Activated naive CD8-positive, alpha-beta T cell treated with anti-CD3 and anti-CD28 coated beads for 36 hours (primary cell): ENCODE measurements at places on chromosomes 3 and 15. TPM values are rescaled to one million over a fixed set of nuclear protein-coding genes. Genes with fewer than 3 reads are reported as not detected.

- H3K27me3 ChIP-seq = no peaks in the 10 kb centered on the region
- H3K36me3 ChIP-seq = peaks cover 16% of the 10 kb centered on the region
- no peak overlapping the region for H3K4me3 ChIP-seq
- no peaks in the 10 kb centered on the region for H3K4me1 ChIP-seq
- H3K27ac ChIP-seq = no peak overlapping the region
Measured at GRCh38 chr3:41742121-41742520, 219.8 kb downstream of the ULK4 start.

- no peaks in the 10 kb centered on the region for H3K27me3 ChIP-seq
- no peak overlapping the region for H3K27ac ChIP-seq
- peaks cover 40% of the 10 kb centered on the region for H3K36me3 ChIP-seq
- peaks cover 28% of the 10 kb centered on the region for H3K4me1 ChIP-seq
- H3K4me3 ChIP-seq = no peak overlapping the region
Measured at GRCh38 chr3:14962762-14963161, 15.4 kb downstream of the NR2C2 start.

LARP6 gene
- 0.12 TPM for total RNA-seq

KIF9 gene
- 7.6 TPM for total RNA-seq

- no peaks in the 10 kb centered on the region for H3K27me3 ChIP-seq
- no peak overlapping the region for H3K27ac ChIP-seq
- H3K36me3 ChIP-seq = peaks cover 8% of the 10 kb centered on the region
- no peak overlapping the region for H3K4me3 ChIP-seq
- DNase-seq = no peak
Measured at GRCh38 chr15:51499379-51499976, 123.1 kb downstream of the DMXL2 start.

DNA sequence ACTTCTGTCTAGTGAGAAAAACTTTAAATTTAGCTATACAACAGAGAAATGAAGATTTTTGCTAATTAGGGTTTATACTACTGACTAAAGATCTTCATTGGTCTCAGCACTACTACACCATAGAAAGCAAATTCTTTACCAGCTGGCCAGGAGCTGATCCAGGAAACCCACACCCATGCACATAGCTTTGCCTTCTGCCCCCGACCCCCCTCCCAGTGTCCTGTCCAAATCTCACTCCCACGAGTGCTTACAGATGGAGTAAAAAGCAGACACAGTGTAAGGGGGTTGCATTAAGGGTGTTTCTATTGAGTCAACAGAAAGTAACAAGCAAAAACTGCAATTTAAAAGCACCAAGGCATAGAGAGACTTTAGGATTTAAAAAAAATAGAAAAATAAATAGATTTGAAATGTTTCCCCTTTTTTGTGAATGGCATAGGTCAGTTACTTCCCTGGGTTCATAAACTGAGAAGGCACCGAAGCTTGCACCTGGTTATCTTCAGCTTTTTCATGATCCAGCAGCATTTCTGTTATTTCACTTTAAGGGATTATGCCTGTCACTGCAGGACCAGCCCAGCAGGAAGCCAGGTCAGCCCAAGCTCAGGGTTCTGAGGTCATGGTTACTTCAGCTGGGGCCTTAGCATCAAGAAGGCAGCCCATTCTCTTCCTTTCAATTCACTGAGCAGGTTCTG lies 124.3 kb downstream of the CTNNB1 start:
- no peak overlapping the region for H3K27ac ChIP-seq
- H3K4me1 ChIP-seq = no peaks in the 10 kb centered on the region
- H3K27me3 ChIP-seq = no peaks in the 10 kb centered on the region
- no peaks in the 10 kb centered on the region for H3K36me3 ChIP-seq

ISL2 gene
- total RNA-seq = 0.22 TPM

KLHL6 gene
- 26.6 TPM for total RNA-seq
